ENCODE measurements at places on chromosomes 12 and 14. TPM values are rescaled to one million over a fixed set of nuclear protein-coding genes. Genes with fewer than 3 reads are reported as not detected.

DNA sequence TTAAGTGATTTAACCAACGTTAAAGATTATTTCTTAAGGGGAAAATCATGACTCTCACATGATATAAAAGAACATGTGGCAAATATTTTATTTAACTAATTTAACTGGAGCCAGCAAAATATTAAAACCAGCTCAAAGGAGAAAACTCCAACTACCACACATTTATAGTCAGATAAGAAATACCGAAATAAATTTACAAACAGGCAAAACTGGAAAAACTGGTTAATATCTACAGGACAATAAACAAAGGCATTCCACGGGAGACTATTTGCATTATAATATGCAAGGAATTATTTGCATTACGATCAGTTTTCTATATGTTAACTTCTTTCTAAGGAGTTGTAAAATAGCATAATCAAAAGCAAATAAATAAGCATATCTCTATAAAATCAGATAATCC lies 13.8 kb upstream of the BCL2L14 start:
- DNase-seq = no peak

DNA sequence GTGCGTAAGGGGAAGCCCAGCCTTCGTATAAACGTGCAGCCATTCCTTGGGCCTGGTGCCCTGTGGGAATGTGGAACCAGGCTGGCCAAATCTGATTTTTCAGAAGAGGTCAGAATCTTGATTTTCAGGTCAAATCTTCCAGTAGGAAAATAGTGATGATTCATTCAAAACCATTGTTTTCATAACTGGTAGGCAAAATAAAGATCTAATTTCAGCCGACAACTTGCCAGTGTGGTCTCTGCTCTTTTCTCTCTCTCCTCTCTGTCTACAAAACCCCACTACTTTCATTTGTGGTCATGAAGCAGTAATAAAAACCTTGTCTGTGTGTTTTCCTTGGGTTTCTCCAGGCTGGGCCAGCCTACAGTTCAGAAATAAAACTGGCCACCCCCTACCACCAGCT lies 135.1 kb downstream of the RBM19 start:
- DNase-seq = no peak

- DNase-seq = no peak
Measured at GRCh38 chr14:71408362-71409030, 501.2 kb downstream of the PCNX1 start.

- peak; percentile 52 for DNase-seq
Measured at GRCh38 chr12:1605129-1606020, 11.0 kb upstream of the FBXL14 start.

GRCh38 chr12:42603246-42603990 lies 13.9 kb upstream of the PRICKLE1 start:
- no peak for DNase-seq

KRT7 gene
- not detected for total RNA-seq

PRR13 gene
- total RNA-seq = 6.2 TPM

METTL1 gene
- total RNA-seq = 2.9 TPM

CELA1 gene
- not detected for total RNA-seq
